NCI-H2081 treated with DMSO at 0.1 percent for 48 hours (cell line): ENCODE measurements at places on chromosomes 16 and 17.

DNA sequence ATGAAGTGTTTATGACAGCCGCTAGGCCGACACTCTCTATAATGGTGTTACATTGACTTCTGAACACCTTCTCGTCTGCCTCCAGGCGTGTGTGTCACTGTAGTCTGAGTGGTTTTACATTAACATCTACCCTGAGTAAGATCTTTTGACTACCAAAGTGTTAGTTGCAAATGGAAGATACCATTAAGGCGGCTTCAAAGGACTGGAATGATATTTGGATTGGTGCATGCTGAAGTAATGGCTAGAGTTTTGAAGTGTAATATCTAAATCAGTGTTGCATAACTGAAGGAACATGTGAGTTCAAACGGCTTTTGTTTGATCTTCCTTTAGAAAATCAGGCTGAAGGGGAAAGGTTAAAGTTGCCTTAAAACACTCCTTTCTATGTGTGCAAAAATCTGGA lies 52.2 kb downstream of the BCAS3 start:
- DNase-seq, result no peak

DNA sequence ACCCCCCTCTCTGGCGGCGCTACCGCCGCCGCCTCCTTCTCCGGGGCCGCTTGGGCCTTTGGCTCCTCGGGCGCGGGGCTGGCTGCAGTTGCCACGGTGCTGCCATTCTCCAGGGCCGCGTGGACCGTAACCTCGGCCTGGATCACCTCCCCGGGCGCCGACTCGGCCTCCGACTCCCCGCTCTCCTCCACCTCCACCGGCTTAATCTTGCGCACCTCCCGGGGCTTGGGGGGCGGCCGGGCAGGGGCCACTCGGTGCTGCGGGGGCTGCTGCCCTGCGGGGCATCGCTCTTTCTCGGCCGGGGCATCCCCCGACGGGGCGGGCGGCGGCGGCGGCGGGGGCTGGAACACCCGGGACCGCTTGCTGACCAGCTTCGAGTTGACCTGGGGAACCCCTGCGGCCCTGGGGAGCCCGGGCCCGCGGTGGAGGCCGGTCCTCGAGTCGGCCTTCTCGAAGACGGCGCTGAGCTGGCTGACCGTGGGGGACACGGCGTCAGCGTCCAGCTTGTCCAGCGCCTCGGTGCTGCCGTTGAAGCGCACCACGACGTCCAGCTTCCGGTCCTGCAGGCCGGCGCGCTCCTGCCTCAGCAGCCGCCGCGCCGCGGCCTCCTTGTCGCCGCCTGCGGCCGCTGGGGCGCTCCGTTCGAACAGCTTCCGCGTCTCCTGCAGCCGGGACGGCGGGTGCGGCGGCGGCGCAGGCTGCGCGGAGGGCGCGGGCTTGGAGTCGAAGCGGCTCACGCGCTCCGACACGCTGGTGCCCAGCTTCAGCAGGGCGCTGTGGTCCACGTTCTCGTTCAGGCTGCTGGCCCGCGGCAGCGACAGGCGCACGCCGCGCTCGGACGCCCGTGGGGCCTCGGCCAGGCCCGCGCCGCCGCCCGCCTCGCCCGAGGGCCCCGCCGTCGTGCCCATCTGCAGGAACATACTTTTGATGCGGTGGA lies 792 bp downstream of the PPP1R9B start:
- no peak for DNase-seq

- no peak for DNase-seq
Observed at GRCh38 chr17:7293816-7294613, 424 bp downstream of the YBX2 start.

- DNase-seq, result no peak
Observed at GRCh38 chr16:1650131-1650530, 27.9 kb upstream of the JPT2 start.

- DNase-seq, result no peak
Observed at GRCh38 chr16:87098976-87099720, 218.0 kb downstream of the C16orf95 start.

DNA sequence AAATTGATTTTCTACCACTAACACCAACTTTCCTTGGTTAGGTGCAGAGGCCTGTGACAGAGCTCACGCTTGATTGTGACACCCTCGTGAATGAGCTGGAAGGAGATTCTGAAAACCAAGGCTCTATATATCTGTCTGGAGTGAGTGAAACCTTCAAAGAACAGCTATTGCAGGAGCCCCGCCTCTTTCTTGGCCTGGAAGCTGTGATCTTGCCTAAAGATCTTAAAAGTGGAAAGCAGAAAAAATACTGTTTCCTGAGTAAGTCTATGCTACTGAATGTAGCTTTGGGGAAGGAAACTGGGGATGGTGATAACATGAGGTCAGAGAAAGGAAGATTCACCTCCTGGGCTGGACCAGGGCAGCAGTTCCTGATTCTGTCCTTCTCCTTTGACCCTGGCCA lies 38.3 kb downstream of the REXO5 start:
- no peak for DNase-seq

DNA sequence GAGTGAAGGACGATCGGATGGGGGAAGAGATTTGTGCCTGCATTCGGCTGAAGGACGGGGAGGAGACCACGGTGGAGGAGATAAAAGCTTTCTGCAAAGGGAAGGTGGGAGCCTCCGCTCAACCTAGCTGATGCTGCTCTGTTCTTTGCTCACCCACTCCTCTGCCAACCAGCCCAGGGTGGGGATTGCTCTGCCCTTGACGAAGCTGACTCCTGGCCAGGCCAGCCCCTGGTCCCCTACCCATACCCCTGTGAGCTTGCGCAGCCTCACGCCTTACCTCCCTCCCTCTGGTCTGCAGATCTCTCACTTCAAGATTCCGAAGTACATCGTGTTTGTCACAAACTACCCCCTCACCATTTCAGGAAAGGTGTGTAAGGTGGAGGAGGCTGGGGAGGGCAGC lies 4.8 kb upstream of the RSAD1 start:
- DNase-seq, result no peak

DNA sequence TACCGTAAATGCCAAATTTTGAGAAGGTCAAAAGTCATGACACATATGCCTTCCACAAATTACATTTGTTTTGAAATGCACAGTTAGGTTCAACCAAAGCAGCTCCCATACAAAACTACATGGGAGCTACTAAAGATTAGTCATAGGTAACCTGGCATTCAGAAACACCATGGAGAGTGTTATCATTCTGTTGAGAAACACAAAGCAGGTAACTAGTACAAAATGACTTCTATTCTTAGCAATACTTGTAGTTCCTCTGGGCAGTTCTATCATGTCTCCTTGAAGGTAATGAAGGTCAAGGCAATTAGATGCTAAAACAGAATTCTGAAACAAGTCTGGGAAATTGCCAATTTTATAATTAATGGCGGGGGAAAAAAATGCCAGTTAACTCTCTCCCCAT lies 39.4 kb downstream of the KCNJ16 start:
- no peak for DNase-seq

GRCh38 chr16:9338068-9338467 lies 246.6 kb downstream of the HAPSTR1 start:
- DNase-seq, result no peak
